ENCODE measurements at places on chromosomes 4 and X. TPM values are rescaled to one million over a fixed set of nuclear protein-coding genes. Genes with fewer than 3 reads are reported as not detected.

PSAPL1 gene
- not detected for total RNA-seq

CXCL6 gene
- total RNA-seq, result 2.9 TPM

RAB28 gene
- 27.8 TPM for total RNA-seq

DNA sequence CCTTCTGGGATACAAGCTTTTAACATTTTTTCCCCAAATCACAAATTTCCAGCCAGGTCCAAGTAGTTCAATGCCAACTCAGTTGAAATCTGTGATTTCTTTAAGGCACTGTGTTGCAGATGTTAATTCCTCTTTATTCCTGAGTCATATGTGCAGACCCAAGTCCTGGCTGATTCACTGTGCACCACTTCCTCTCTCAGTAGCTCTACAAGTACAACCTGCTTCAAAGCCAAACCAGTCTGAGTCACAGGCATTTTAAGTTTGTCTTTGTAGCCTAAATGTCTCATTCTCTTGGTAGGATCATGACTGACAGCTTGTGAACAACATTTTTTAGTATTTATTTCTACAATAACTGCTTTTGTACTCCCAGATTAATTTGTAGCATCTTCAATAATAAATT lies 165.6 kb upstream of the S100G start:
- no peak overlapping the region for H3K27ac ChIP-seq
- no peak overlapping the region for H3K4me3 ChIP-seq
- no peak for DNase-seq
- peaks cover 21% of the 10 kb centered on the region for H3K27me3 ChIP-seq
- no peaks in the 10 kb centered on the region for H3K36me3 ChIP-seq
- H3K4me1 ChIP-seq, result no peaks in the 10 kb centered on the region

GRCh38 chr4:147754037-147754445 lies 22.2 kb downstream of the ARHGAP10 start:
- H3K27ac ChIP-seq, result no peak overlapping the region
- H3K4me3 ChIP-seq, result no peak overlapping the region
- H3K36me3 ChIP-seq, result no peaks in the 10 kb centered on the region
- no peaks in the 10 kb centered on the region for H3K4me1 ChIP-seq
- no peaks in the 10 kb centered on the region for H3K27me3 ChIP-seq
- no peak for DNase-seq

DNA sequence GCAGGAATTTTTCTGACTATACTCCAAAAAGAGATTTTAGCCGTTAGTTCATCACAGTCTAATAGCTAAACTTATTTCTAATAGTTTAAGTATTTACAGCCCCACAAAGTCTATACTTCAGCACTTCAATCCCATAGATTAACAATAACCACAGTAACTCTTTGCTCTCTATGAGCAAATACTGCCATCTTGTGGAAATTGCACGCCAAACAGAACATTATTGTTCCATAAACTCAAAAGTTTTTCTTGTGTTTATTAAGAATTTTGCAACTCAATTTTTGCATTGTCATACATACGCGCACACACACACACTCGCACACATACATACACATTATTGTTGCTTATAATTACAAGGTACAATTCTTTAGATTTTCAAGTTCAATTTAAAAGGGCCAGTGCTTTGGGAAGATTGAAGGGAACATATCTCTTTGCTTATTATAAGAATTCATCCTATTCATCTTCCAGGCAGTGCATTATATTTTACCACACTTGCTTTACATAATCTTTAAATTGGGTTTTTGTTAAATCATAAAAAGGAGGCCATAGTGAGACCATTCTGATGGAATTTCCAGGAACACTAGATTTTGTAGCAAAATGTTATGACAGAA lies 63.8 kb upstream of the ATOH1 start:
- no peaks in the 10 kb centered on the region for H3K36me3 ChIP-seq
- no peaks in the 10 kb centered on the region for H3K4me1 ChIP-seq
- DNase-seq, result no peak
- no peak overlapping the region for H3K4me3 ChIP-seq

DNA sequence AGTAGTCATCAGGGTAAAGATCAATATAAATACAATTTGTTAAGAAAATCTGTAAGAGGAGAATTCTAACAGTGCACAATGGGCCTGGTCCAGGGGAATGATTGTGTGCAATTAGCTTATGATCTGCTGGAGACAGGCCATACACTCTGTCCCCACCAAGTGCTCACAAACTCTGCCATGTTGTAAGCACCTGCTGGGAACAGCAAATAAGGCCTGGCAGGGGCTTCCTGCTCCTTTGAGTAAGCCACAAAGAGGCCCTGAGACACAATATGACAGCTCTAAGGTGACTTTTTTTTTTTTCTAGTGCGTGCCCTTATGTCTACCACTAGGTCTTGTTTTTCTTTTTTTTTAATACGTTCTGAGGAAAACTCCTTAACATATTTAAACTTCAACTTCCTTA lies 866.3 kb upstream of the PCDH7 start:
- no peaks in the 10 kb centered on the region for H3K4me1 ChIP-seq
- no peak overlapping the region for H3K27ac ChIP-seq
- no peak for DNase-seq
- H3K4me3 ChIP-seq, result no peak overlapping the region

DNA sequence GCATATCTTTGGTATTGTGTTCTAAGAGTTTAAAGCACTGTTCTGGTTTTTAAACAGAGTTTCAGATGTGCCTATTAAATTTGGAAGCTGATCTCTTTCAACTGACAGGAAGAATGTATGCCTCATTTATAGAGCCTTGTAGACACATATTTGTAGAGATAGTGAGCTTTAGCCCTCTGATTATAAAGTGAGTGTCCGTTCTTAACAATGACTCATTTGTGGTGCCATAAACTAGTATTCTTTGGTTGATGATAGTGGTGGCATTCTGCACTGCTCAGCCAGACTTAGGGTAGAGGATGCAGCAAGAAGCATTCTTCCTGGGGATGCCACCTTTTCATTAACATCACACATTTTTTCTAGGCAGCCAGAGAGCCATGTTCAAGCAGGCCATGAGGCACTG lies 121.7 kb downstream of the TLL1 start:
- no peak for DNase-seq
- H3K36me3 ChIP-seq, result peaks cover 3% of the 10 kb centered on the region
- no peak overlapping the region for H3K4me3 ChIP-seq
- no peak overlapping the region for H3K27ac ChIP-seq
- no peaks in the 10 kb centered on the region for H3K4me1 ChIP-seq
- H3K27me3 ChIP-seq, result no peaks in the 10 kb centered on the region

DNA sequence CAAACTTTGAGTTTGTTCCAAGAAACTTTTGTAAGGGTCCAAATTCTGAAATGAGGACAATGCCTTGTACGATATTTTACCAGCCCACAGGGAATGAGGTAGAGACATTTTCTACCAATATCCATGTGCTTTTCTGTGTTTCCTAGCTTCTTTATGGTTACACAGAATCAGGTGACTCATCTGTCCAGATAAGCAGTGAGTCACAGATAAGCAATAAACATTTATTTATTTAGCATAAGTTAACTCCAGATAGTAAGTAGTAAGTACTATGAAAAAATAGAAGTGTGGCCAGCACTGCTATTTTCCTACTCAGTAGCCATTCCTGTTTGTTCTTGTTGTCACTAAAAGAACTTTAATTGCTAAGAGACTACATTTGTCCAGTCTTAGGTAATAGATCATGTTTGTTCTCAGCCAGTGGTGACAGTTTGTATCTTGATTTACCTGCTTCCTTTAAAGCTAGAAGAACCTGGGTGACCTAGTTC lies 7.4 kb downstream of the AFF1 start:
- H3K27me3 ChIP-seq, result no peaks in the 10 kb centered on the region
- peaks cover 17% of the 10 kb centered on the region for H3K4me1 ChIP-seq
- no peak overlapping the region for H3K27ac ChIP-seq
- no peak overlapping the region for H3K4me3 ChIP-seq

DNA sequence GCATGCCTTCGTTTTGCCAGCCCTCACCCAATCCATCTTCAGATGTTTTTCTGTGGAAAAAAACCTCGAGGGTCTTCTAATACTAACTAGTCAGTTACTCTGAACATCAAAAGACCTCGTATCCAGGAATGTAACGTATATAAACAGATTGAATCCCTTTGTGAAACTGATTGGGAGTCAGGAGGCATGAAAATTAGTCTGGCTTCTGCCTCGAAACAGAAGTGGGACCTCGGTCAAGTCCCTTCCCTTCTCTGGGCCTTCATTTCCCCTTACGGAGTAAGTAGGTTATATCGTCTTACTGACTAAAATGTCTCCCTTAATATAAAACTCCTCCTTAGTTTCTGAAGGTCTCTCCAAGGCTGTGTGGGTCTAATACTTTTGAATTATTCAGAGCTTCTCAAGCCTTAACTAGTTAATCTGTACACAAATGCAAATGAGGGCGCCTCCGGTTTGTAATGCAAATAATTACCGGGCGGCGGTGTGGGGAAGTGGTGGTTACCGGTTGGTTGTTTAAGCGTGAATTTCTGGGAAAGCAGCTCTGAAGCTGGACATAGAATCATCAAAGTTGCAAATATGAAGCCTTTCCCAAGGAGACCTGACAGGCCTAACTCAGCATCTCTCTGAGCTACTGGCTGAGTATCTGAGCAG lies 11.4 kb upstream of the NKRF start:
- H3K27me3 ChIP-seq, result no peaks in the 10 kb centered on the region
- no peak overlapping the region for H3K4me3 ChIP-seq
- DNase-seq, result no peak

Data from breast epithelium (tissue), 4 donors.